Neural crest cell (in vitro differentiated cells): ENCODE measurements at places on chromosomes 2 and 18. TPM values are rescaled to one million over a fixed set of nuclear protein-coding genes. Genes with fewer than 3 reads are reported as not detected.

SPP2 gene
- total RNA-seq: not detected in 2 replicates

CERKL gene
- 0.23 and 0.28 TPM in 2 replicates for total RNA-seq

LIMS1 gene
- total RNA-seq: 25.8 and 30.9 TPM in 2 replicates

LYPD1 gene
- total RNA-seq: 15.1 and 17.4 TPM in 2 replicates

MOCOS gene
- 2.6 TPM in 2 replicates for total RNA-seq

PREB gene
- 52.5 and 56.3 TPM in 2 replicates for total RNA-seq

HOXD11 gene
- total RNA-seq: not detected in 2 replicates

INHA gene
- total RNA-seq: 0.50 TPM in 1 of 2 replicates, not detected in the other

LDLRAD4 gene
- total RNA-seq: 1.4 and 1.7 TPM in 2 replicates

DNAJC27 gene
- 6.9 and 8.1 TPM in 2 replicates for total RNA-seq

SLC23A3 gene
- 0.34 and 1.5 TPM in 2 replicates for total RNA-seq

GCC2 gene
- total RNA-seq: 24.6 and 24.9 TPM in 2 replicates

NEUROD1 gene
- 2.5 and 2.7 TPM in 2 replicates for total RNA-seq

SERPINB5 gene
- total RNA-seq: not detected in 2 replicates

CDH19 gene
- total RNA-seq: 14.7 and 16.3 TPM in 2 replicates

TRPM8 gene
- 0.07 TPM in 1 of 2 replicates, not detected in the other for total RNA-seq

DBI gene
- 222 and 236 TPM in 2 replicates for total RNA-seq

ANKRD29 gene
- total RNA-seq: 0.61 and 0.96 TPM in 2 replicates

ANKRD30BL gene
- total RNA-seq: not detected in 2 replicates

INPP5D gene
- total RNA-seq: 0.28 and 0.30 TPM in 2 replicates

PSMA8 gene
- total RNA-seq: not detected in 2 replicates

BCL11A gene
- total RNA-seq: 2.2 and 2.3 TPM in 2 replicates

PROM2 gene
- 1.8 and 2.7 TPM in 2 replicates for total RNA-seq

NRP2 gene
- 90.3 and 93.5 TPM in 2 replicates for total RNA-seq
